Activated CD4-positive, alpha-beta T cell treated with anti-CD3 and anti-CD28 coated beads for 4 hours (primary cell): ENCODE measurements at places on chromosomes 7 and 10.

DNA sequence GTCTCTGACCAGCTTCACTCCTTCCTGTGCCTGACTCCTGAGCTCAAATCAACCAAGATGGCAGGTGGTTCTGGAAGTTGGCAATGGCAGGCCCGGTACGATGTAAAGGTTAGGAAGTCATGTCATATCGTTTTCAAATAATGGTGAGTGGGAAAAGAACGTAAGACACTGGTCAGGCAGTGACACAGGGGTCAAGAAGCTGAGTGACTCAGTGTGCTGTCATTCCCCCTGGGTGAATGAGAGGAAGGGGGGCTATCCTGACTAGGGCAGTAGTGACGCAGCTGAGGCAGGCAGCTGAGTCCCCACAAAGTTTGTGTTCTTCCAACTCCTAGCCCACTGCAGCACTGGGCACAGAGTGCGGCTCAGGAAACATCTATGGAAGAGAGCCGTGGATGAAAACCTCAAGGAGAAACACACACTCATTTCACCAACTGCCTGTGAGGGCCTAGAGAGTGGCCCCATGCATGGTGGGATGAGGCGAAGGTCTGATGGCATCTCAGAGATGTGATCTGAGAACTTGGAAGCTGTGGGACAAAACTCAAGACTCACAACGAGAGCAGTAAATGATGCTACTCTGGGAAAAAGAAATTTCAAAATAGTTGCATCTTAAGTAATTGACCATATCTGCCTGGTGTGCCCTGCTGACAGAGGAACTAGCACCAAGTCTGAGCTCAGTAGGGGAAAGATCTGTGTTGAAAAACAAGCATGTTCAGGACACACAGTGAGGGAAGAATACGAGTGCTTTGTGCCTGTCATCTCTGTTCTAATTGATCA lies 23.2 kb downstream of the CREB3L2 start:
- no peak for DNase-seq

GRCh38 chr7:102220960-102221800 lies 65.5 kb upstream of the SH2B2 start:
- DNase-seq = no peak

GRCh38 chr7:29641651-29642050 lies 78.0 kb downstream of the PRR15 start:
- no peak for DNase-seq

DNA sequence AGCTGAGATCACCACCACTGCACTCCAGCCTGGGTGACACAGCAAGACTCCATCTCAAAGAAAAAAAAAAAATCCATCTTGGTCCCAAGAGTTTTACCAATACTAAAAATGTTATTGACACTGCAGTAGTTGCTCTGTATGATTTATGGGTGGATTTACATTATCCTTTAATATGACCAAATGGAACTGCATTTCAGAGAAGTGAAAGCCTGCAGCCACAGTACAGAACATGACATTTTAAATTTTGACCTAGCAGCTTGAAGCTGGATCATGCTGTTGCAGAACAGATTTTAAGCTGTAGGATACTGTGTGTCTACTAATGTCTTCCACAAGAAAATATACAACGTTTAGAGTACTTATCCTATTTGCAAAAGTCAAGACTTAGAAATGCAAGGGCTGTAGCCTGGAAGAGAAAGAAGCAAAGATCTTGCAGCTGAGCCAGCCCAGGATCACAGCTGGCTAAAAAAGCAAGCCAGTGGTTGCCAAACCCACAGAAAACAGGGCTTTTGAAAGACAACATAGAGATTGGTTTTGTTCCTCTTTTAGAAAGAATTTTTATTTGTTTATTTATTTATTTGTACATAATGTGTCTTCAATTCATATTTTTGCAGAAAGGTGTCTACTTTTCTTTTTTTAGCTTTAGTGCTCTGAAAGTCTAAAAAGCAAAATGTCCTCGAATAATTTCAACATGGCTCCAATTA lies 55.2 kb upstream of the WNT16 start:
- DNase-seq = no peak

DNA sequence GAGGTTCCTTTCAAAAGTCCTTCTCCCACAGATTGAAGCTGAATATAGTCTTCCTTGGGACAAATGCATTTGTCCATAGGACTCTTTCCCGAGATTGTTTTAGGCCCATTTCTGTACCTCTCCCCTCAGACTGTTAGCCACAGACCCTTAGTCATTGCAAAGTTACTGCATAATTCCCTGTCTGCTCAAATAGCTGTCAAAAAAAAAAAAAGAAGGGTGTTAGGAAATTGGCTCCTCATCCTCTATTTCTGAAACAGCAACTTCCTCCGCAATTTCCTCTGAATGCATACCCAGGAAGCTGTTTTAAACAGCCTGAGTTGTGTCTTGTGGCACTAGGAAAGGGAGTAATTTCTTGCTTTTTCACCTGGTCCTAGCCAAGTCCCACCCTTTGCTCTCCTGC lies 5.4 kb downstream of the LRRC4 start:
- DNase-seq = no peak
